Hypothalamus (tissue), 51 donors: ENCODE measurements at places on chromosomes 5 and 9.

- no peak for DNase-seq
Measured at GRCh38 chr9:125106285-125106893, 36.9 kb downstream of the SCAI start.

- DNase-seq: no peak
Measured at GRCh38 chr5:177234841-177235240, 68.7 kb downstream of the RAB24 start.

GRCh38 chr5:138743484-138743883 is 9.7 kb upstream of the CTNNA1 start:
- no peak for DNase-seq

DNA sequence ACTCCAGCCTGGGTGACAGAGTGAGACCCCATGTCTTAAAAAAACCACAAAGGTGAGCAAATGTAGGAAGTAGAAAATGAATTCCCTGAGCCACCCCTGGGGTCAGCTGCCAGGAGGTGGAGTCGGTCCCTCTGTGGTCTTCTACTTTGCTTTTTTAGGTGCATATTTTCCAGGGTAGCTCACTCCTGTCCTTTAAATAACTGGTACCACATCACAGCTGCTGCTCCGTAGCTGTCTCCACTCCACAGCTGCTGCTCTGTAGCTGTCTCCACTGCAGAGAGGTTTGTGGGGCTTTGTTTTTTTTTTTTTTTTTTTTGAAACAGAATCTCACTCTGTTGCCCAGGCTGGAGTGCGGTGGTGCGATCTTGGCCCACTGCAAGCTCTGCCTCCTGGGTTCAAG is 8.9 kb downstream of the WDR5 start:
- no peak for DNase-seq
